ENCODE measurements at places on chromosomes 12 and 14. TPM values are rescaled to one million over a fixed set of nuclear protein-coding genes. Genes with fewer than 3 reads are reported as not detected.

GRCh38 chr12:4141348-4142270, 132.0 kb upstream of the CCND2 start:
- no peak for DNase-seq

DNA sequence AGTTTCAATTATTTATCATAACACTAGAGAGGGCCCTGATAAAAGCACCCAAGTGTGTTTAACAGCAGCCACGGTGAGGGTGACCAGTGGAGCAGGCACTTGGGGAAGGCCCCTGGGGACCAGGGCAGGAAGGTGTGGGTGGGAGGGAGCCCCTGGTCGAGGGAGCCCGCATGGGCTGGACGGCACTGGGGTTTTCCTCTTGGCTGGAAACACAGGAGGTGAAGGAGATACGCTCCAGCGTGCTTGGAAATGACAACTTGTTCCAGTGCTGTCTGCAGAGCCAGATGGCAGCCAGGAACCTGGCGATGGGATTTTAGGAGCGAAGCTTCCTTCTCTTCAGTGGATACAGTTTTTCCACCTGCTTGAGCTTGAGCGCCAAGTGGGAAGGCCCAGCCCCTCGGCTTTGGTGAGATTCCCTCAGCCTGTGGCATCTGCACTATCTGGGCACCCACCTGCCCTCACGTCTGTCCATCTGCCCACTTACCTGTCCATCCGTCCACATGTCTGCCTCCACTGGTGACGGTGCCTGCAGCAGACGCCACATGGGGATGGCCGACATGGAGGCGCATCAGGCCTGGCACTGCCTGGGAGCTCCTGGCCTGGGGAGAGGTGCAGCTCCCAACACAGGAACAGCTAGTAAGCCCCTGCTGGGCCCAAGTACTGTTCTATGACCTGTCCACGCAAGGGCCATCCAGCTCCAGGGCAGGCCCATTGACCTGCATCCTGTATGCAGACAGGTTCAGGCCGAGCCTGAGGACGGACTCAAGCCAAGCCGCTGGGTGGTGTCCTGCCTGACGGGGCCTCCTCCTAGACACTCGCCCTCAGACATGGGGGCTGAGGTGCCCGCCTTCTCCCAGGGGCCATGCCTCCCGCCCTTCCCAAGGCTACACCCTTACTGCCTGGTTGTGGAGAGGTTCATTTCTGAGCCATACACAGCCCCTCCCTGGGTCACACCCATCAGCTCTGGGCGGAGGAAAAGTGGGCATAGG, 192.2 kb upstream of the C14orf180 start:
- DNase-seq: no peak

DNA sequence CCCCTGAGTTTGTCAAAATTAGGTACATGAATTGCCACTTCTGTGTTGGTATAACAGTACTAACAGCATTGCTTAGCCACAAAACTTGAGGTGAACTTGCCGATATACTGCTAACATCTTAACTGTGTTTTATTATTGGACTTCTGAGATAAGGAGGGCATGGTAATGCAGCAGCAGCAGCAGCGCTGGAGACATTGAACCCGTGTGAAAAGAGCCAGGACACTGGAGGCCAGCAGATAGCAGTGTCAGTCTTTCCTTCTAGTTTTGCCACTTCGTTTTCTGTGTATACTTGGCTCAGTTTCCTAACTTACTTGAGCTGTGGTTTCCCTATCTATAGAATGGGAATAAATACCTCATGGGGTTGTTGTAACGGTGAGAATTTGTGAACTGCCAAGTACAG, 82.7 kb downstream of the KTN1 start:
- no peak for DNase-seq

GRCh38 chr12:94070520-94070919, 77.9 kb upstream of the PLXNC1 start:
- DNase-seq: no peak

KRT73 gene
- total RNA-seq: not detected

DNA sequence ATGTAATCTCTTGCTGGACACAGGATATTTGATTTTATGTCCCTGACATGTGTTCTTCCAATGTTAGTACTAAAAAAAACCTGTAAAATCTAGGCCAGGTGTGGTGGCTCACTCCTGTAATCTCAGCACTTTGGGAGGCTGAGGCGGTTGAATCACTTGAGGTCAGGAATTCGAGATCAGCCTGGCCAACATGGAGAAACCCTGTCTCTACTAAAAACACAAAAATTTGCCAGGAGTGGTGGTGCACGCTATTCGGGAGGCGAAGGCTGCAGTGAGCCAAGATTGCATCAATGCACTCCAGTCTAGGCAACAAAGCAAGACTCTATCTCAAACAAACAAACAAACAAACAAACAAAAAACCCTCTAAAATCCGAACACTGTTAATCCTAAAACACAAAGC, 68.0 kb downstream of the FERMT2 start:
- DNase-seq: no peak

DNA sequence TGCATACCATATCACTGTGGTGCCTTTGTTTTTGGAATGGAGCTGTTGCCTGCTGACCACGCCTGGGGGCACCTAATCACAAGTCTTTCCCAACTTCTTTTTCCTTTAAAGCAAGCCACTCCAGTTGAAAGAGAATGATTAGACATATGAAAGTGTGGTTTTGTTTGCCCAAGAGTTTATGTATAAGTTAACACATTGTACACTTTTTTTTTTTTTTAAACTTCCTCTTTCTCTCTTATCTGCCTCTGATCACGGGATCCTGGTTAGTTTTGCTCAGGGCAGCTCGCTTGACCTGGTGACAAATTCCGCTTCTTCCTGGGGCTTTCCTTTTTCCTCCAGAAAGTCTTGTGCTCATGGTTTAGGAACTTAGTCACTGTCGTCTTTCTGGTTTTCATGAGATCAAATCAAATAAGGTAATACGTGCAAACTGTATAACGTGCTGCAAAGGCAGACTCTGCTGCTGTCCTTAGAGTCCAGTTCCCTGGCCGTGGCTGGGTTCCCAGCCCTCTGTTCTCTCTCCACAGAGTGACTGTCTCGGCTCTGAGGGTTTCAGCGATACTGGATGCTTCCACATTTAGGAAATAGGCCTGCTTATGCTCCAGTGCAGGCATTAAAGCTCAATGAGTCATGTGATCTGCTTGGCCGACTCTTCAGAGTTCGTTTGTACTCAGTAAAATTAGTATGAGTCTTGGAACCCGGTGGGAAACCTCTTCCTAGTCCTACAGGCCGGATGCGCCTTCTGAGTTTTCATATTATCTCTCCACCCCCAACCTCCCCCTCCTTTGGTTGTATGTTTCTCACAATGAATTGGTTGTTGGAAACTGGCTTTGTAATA, 15.2 kb downstream of the RASSF3 start:
- DNase-seq: no peak

INHBC gene
- 0.14 TPM for total RNA-seq

DNA sequence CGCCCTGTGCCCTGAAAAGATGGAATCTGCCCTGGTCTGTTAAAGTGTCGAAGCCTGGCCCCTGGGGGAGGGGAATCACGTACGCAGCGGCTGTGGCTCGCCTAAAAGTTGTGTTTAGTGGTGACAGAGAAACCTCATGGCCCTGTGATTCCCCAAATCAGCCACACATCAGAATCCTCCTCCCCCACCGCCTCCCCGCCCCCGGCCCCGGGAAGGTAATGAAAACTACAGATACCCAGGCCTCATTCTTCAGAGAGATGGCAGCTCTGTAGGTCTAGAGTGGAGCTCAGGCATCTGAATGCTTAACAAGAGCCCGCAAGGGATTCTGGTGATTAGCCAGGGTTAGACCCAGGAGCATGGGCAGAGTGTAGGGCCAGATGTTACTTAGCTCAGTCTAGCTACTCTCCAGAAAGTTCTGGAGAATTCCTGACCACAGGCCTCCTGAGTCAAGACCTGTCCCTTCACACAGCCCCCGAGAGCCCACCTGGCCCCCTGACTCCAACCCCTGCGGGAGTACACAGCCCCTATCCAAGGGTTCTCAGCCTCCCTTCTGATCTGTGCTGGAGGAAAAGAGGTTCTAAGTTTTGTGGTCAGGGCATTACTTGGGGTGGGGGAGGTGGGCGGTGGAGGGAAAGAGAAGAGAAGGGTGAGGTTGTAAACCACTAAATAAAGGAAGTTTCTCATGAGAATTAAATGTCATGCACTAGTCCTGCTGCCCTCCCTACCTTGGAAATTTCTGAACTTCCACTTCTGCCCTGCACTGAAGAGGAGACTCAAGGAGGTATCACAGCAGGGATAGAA, 114.8 kb downstream of the PLXNC1 start:
- peak; percentile 44 for DNase-seq

KCNC2 gene
- not detected for total RNA-seq

DNA sequence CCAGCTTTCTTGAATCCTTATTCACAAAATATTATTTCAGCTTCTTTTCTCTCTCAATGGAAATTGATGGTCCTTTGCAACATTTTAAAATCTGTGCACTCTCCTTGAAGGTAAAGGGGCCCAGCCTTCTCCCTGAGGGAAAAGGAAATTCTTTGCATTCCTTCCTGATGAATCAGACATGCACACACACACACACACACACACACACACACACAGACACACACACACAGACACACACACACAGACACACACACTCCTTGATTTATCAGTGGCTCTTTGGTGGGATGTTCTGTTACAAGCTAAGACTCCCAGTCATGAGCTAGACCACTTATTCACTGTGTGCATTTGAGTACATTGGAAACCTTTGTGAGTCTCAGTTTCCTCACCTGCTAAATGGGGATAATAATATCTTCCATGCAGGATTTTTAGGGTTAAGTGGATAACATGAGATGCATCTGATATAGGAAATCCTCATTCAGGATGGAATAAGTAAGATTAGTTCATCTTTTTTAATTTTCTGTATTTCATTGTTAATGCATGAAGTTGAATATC, 45.1 kb upstream of the HMGA2 start:
- no peak for DNase-seq

DNA sequence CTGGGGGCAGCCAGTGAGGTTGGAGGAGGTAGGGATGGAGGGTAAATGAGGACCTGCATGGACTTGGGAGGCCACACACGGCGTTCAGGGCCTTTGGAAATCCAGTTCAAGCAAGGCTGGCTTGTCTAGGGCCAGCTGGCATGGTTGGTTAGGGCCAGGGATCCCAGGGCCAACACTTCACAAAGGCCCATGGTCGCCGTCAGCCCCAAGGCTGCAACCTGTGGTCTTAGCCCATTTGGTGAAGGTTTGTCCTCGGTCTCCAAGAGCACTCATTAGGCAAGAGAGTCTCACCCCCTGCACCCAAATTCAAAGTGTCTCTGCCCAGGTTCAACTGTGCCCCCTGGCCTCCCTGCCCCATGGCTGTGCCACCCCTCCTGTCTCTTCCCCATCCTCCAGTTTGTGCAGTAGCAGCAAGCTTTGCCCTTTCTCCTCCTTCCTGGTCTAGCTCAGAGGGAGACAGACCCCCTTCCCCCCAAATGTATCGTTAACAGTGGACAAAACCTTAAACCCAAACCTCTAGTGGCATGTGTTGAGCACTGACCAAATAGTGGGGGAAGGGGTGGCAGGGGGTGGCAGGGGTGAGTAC, 94.1 kb downstream of the NINJ2 start:
- DNase-seq: no peak

GRCh38 chr14:93729993-93730392, 58.3 kb downstream of the PRIMA1 start:
- no peak for DNase-seq

- no peak for DNase-seq
These were observed 29.0 kb downstream of the NRDE2 start for GRCh38 chr14:90302529-90303303.

- no peak for DNase-seq
These were observed 530 bp upstream of the NYNRIN start for GRCh38 chr14:24398293-24398652.

GRCh38 chr12:104433061-104433460, 23.7 kb upstream of the CHST11 start:
- no peak for DNase-seq

GRCh38 chr14:93430315-93431035, at the start of gene UNC79:
TSS of gene UNC79 (plus strand) at chr14:93430939. CDS start at chr14:93431030, 91 bp downstream.
- DNase-seq: no peak

- no peak for DNase-seq
These were observed 62.4 kb downstream of the TMX1 start for GRCh38 chr14:51302295-51303030.

NFATC4 gene
- not detected for total RNA-seq

- DNase-seq: no peak
These were observed 115.3 kb upstream of the CPSF6 start for GRCh38 chr12:69123919-69124638.

TMEM30B gene
- total RNA-seq: 0.46 TPM

M6PR gene
- total RNA-seq: 175 TPM

PALS1 gene
- 6.7 TPM for total RNA-seq

- DNase-seq: no peak
These were observed 45.0 kb downstream of the KCNA5 start for GRCh38 chr12:5088586-5089264.

GRCh38 chr14:23441076-23441475, 5.6 kb upstream of the MYH7 start:
- DNase-seq: no peak

SPX gene
- 1.1 TPM for total RNA-seq

POTEG gene
- not detected for total RNA-seq

GRCh38 chr12:108196921-108197320, 67.8 kb downstream of the WSCD2 start:
- DNase-seq: no peak

- DNase-seq: no peak
These were observed 26.8 kb downstream of the FERMT2 start for GRCh38 chr14:52923902-52924575.

PPHLN1 gene
- total RNA-seq: 96.4 TPM

CDC42BPB gene
- 2.3 TPM for total RNA-seq

NANOG gene
- total RNA-seq: not detected

WDHD1 gene
- 50.3 TPM for total RNA-seq

ITGB7 gene
- 200 TPM for total RNA-seq

SLC6A12 gene
- total RNA-seq: 0.37 TPM

GRCh38 chr14:21236948-21237797, 32.1 kb downstream of the HNRNPC start:
- no peak for DNase-seq

DNA sequence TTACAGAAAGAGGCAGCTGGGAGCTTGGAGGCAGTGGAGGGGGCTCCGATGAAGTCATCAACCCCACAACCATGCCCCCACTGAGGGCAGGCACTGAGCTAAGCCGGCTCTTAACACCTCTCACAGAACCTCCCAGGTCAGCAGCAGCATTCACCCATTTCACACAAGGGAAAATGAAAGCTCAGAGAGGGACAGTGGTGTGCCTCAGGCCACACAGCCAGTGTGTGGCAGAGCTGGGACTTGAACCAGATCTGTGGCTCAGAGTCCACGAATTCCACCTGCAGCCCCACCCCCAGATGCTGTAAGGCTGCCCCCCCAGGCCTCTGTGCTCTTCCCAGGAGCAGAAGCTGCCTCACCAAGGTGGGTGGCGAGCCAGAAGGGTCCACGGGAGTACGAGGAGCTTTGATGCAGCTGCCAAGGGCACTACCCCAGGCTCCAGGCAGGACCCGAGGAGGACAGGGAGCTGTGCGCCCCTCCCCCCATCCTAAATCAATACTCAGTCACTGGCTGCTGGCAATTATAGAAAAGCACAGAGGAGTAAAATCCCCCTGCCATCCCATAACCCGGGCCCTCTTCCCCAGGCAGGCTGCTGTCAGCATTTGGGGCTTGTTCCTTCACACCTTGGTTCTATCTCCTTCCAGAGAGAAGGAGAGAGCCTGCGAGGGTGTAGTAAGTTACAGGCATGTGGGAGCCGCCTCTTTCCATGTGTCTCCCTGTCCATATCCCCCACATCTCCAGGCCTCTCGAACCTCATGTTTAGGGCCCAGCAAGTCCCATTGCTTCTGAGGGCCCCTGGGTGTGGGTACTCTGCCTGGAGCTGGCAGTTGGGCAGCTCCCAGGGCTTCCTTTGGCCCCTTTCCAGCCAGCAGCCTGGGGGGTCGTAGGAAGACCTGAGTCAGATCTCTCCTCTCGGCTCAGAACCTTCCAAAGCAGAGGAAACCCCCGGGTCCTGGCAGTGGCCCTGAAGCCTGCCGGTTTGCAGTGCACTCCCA, 47.6 kb downstream of the FAM222A start:
- no peak for DNase-seq
